ENCODE measurements at places on chromosomes 11 and 22.

GRCh38 chr11:113487622-113488021 lies 12.4 kb upstream of the DRD2 start:
- no peak for DNase-seq

DNA sequence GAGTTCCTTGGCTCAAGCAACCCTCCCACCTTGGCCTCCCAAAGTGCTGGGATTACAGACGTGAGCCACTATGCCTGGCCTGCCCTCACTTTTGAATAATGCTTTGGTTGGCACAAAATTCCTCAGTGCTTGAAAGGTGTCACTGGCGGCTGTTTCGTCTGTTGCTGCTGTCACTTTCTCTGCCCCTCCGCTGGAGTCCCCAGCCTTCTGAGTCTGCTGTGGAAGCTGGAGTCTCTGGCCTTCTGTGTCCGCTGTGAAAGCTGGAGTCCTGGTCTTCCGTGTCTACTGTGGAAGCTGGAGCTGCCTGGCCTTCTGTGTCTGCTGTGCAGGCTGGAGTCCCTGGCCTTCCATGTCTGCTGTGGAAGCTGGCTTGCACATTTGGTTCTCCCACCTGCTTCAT lies 4.9 kb upstream of the KRTAP5-1 start:
- DNase-seq: peak; percentile 55

DNA sequence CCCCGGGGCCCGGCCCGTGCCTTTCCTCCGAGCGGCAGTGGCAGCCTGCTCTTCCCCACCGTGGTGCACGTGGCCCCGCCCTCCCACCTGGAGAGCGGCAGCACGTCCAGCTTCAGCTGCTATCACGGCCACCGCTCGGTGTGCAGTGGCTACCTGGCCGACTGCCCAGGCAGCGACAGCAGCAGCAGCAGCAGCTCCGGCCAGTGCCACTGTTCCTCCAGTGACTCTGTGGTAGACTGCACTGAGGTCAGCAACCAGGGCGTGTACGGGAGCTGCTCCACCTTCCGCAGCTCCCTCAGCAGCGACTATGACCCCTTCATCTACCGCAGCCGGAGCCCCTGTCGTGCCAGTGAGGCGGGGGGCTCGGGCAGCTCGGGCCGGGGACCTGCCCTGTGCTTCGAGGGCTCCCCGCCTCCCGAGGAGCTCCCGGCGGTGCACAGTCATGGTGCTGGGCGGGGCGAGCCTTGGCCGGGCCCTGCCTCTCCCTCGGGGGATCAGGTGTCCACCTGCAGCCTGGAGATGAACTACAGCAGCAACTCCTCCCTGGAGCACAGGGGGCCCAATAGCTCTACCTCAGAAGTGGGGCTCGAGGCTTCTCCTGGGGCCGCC lies 11.9 kb downstream of the C22orf31 start:
- DNase-seq: peak; percentile 75

- DNase-seq: no peak
Measured at GRCh38 chr11:49151211-49151610, 57.2 kb downstream of the FOLH1 start.

DNA sequence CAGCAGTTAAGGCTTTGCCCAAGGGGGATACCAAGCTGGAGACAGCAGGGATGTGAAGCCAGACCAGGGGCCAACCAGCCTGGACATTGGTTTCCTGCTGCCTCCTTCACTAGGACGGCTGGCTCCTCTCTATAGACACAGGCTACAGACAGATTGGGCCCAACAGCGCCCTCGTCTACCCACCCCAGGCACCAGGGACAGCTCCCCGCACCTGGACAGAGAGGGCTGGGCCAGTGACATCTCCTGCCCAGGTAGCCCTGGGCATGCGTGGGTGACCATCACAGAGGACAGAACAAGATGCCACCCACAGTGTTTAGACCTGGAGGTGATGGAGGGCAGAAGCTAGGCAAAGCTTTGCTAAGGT lies 1.2 kb downstream of the DKK3 start:
- no peak for DNase-seq

- no peak for DNase-seq
Measured at GRCh38 chr11:72687326-72687725, 13.1 kb upstream of the PDE2A start.
